ENCODE measurements at places on chromosomes 1 and 21.

DNA sequence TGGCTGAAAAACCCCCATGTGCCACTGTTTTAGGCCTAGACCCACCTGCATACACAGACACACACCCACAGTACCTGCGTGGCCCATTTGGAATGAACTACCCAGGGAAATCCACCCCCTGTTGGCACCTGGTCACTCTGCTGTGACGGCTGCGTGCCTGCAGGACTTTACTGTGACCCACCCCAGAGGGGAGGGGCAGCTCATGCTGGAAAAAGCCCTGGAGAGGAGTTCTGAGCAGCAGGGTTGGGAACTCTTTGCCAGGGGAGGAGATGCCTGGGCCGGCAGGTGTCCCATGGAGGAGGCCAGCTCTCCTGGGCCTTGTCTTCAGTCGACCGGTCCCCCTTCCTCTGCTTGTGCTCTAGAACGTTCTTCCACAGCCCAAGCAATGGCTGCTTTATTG lies 87.3 kb upstream of the CSF3R start:
- DNase-seq: no peak

- no peak for DNase-seq
Observed at GRCh38 chr21:19553919-19554615, 1150.5 kb upstream of the TMPRSS15 start.

- DNase-seq: no peak
Observed at GRCh38 chr21:42291751-42292562, 23.3 kb downstream of the TFF3 start.

DNA sequence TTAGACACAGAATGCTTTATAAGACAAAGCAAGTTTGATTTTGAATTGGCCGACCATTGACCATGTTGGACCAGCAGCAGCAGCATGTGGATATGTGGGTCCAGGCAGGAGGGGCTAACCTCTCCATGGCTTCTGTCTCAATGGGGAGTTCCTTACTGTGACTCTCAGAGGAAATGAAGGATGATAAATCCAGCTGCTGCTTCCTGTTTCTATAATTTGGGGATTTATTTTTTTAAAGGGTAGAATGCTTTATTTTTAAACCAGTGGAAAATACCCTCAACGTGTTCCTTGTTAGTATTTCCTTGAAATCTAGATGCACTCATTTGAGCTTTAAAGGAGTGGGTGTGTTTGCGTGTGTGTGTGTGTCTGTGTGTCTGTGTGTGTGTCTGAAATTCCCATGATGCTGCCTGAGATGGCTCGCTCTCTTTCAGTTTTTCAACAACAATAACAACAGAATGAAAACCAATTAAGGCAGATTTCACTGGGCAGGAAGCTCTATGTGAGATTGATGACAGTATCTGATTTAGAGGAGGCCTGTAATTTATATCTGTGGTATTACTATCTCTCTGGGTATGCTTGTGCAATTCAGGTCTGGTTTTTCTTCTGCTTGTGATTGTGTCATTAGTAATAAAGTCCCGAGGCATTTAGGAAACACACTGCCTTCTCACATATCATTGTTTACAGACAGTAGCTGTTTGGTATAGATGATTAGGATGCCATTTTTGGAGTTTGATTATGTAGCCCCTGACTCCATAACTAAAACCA lies 86.1 kb upstream of the ZNF326 start:
- peak; percentile 84 for DNase-seq

- DNase-seq: no peak
Observed at GRCh38 chr1:9901148-9902059, 8.7 kb downstream of the CTNNBIP1 start.

GRCh38 chr1:92298573-92299476 lies at the start of the genes GLMN and RPAP2:
GLMN (minus strand) TSS chr1:92298987; CDS start chr1:92297999, 988 bp downstream.
RPAP2 (plus strand) TSS chr1:92299059; CDS start chr1:92299074, 15 bp downstream.
- DNase-seq: peak; percentile 84

DNA sequence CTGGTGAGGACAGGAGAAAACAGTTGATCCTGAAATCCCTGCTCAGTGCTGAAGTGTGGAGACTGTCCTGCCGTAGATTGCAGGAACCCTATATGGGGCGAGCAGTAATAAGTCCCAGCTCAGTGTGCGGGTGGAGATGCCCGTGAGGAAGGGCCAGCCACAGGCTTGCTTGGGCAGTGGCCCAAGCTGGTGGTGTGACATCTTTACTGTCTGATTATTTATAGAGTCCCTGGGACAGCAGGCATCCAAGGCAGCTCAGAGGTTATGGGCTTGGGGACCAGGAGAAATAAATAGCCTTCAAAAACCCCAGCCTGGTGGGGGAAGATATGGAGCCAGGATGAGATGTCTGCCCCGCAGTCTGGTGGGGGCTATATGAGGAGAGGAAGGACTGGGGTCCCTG lies 170.7 kb upstream of the POU3F1 start:
- no peak for DNase-seq

- no peak for DNase-seq
Observed at GRCh38 chr1:21696931-21697330, 27.8 kb upstream of the RAP1GAP start.

- no peak for DNase-seq
Observed at GRCh38 chr1:46072975-46073374, 59.5 kb downstream of the PIK3R3 start.

DNA sequence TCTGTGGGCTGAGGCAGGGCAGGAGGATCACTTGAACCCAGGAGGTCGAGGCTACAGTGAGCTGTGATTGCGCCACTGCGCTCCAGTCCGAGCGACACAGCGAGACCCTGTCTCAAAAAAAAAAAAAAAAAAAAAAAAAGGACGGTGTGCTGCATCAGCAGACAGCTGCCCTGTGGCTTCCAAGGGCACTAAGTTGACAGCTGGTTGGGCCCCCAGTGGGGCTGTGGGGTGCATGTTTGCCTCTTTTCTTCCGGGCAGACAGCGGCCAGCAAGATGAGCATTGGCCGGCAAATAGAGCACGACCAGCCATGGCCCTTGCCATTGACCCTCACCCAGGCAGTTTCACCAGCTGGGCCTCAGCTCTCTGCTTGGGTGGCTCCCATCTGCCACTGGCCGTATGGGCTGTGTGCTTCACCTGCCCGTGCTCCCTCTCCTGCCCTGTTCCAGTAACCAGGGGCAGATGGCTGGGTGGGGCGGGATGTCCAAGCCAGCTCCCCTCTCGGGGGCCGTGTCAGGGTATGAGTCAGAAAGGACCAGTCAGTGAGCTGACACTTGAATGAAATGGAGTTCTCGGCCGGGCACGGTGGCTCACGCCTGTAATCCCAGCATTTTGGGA lies 12.3 kb upstream of the SLC25A34 start:
- no peak for DNase-seq

GRCh38 chr1:30001011-30001731 lies 722.2 kb downstream of the MATN1 start:
- no peak for DNase-seq

GRCh38 chr21:29601047-29601446 lies 302.3 kb downstream of the BACH1 start:
- no peak for DNase-seq

DNA sequence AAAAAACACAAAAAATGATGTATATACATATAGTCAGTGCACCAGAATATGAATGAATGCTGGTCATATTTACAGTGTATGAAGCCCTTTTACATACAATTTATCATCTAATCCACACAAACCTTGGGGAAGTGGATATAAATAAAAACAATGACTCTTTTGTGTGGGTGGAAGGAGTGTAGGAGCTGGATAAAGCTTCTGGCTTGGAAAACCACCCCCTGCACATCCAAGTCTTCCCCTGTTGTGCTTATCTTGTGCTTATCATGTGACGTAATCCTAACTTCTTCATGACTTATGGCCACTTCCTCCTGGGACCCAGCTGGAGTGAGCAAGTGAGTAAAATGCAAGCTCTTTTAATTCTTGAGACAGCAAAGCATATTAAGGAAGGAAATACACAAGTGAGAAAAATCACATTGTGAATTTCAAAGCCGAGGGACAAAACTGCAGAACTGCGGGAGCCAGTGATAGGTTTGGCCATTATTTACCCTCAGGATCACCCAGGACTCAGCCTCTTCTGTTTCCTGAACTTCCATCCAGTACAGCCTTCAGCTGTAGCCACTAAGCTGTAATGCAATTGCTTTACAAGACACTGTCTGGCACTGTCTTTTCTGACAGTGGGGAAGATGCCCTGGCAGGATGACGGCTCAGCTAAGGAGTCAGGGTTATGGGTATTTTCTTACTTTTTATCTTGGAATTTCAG lies 104.0 kb upstream of the PPM1J start:
- peak; percentile 94 for DNase-seq

DNA sequence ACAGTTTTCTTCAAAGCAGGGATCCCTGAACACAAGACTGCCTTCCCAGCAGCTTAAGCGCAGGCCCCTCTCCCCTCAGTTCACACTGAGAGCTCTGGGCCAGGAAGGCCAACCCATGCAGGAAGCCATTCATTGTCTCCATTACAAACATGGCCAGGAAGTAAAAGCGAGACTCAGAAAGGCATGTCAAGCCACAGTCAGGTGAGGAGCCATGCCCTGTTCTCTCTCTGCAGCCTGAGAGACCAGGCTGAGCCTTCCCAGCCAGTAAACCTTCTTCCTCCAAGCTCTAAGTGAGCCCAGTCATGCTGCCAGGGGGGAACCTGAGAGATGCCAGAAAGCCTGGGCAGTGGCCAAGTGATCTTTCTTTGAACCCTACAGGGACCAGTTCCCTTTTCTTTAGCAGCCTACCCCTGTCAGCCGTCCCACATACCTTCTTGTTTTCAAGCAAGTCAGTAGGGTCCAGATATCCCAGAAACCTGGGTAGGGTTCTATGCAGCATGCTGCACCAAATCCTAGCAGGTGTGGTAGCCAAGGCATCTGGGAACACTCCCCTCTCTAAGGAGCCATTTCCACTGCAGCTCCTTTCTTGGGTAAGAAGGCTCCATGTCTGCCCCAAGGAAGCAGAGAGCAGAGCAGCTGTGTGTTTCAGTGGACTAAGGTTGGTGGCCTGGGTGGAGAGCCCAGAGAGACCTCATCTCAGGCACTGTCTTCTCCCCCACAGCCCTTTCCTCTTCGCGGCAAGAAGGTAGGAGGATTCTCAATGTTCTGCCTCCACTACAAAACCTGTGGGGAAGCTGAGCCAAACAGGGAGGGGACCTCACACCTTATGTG lies 977 bp downstream of the TRAF3IP3 start:
- no peak for DNase-seq

DNA sequence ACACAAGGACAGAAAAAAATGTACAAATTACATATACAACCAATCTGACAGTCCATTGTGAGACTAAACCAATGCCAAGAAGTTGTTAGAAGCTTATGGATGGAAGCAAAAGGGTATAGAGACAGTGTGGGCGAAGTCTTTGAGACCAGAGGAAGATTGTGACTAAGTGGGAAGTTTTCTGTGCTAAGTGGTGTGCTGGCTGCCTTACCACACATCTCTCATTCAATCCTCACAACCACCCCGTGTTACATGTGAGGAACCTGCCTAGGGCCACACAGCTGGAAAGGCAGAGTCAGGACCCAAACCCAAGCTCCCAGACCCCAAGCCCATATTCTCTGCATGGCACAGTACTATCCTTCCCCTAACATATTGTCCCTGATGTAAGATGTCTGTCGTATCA lies 53.5 kb upstream of the DUSP10 start:
- no peak for DNase-seq

DNA sequence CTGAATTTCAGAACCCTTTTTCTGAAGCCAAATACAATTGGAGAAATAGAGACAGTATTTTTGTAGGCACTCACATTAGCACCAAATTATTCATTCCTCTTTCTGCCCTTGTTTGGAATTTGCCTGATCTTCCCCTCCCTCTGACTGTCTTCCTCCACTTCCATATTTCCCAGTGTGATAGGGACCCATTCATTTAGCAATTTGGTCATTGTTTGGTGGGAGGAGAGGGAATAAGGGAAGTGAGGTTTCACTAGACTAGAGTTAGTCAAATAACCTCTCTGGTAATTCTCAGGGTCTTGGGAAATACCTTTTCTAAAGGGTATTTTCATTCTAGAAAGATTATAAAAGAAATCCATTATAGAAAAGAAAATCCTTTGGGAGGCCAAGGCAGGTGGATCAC lies 31.0 kb upstream of the MTMR11 start:
- DNase-seq: no peak

DNA sequence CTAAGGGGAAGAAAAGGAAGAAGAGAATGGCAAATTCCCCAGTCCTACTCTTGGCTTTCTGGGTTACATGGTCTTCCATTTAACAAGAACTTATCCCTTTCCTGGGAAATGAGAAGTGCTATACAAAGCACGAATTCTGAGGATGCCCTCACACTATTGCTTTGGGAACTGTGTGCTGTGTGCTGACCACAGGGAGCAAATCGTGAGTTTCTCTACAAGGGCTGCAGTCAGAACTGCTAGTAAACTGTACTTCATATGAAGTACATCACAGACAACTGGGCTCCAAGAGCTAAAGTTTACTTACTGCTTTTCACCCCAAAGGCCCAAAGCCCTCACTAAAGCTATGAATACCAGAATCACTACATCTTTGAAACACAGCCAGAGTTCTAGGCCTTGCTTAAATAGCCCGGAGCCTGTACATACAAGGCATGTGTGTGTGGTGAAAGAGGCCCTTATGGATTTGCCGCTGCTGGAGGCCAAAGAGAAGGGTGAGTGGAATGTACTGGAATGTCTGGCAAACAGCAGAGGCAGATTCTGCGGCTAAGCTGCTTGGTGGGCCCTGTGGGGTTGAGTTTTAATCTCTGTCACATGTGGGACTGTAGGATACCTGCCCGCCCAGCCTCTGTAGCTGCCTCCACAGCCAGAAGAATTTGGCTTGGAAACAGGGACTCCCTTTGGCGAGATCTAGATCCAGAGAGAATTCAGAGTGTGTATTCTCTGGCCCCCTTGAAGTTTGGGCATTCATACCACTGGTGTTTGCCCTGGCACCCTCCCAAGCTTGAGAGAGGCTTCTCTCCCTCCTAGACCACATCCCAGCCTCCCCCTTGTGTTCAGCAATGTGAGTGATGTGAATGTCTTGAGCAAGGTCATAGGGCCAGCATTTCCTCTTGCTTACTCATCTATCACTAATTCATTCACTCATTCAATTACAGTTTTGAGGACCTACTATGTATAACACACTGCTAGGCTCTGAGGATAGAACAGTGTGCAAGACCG lies 21.9 kb upstream of the TRIM67 start:
- DNase-seq: peak; percentile 91

GRCh38 chr1:203267347-203267846 lies 37.9 kb upstream of the BTG2 start:
- peak; percentile 82 for DNase-seq

DNA sequence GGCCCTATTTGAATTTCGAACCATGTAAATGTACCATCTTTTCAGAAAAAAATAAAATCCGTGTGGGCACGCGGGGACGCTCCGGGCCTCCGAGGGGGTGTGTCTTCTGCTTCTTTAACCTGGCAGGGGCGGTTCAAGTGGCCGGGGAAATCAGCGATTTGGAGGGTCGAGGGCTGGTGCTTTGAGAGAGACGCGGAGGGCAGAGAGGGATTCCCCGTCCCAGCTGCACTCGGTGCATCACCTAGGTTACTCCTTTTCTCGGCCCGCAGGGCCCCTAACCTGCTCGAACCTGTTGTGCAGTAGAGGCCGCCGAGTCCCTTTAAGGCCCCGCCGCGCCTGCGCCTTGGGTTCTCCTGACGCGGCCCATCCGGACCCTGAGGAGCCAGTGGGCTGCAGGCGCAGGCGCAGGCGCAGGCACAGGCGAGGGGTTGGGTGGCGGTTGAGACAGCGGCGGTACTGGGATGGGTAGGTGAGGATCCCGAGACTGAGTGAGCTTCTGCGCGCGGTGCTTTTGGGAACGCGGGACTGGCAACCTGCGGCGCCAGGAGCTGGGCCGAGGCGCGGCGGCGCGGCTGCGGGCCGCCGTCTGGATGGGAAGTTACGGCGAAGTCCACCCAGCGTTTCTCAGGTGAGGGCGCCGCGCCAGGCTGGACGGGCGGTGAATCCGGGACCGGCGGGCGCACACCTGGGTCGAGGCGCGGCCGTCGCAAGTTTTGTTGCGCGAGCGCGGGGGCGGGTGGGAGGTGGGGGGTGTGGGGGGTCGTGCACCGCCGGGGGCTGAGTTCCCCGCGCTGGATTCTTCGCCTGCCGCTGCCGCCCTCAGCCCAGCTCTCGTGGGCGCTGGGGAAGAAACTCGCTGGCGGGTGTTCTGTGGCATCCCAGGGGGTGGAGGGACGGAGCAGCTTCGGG lies at the start of gene NBPF3:
TSS of gene NBPF3 (plus strand) at position 417 of the 909 bp plus-strand sequence. CDS start 4,950 bp downstream, outside the sequence.
- DNase-seq: peak; percentile 90
